Stimulated activated naive CD4-positive, alpha-beta T cell (primary cell): ENCODE measurements at places on chromosomes 6 and 20.

DNA sequence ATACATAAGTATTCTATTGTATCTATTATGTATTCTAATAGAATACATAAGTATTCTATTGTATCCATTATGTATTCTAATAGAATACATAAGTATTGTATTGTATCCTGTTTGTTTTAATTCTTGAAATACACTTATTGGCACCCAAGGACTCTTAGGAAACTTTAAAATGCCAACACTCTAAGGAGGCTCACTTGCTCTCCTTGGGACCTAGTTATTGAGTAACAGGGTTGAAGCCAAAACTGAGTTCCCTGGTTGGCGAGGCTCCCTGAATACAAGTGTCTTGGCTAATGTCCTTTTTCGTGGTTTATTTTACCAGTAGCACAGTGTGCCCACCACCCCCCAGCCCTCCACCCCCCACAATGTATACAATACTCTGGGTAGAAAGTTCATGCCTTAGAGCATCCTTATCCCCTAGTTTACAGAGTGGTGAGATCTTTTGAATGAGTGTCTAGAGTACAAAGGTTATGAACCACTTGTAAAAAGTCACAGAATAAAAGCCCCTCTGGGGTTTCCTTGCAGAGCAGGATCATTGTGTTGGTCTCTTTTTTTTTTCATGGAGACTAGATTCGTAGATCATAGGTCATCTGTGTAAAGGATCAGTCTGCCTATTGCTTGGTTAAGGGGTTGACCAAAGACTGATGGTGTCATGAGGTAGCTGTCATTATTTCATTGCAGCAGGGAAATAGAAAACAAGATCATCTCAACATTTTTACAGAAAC, 32.5 kb upstream of the PRDM1 start:
- DNase-seq: no peak

DNA sequence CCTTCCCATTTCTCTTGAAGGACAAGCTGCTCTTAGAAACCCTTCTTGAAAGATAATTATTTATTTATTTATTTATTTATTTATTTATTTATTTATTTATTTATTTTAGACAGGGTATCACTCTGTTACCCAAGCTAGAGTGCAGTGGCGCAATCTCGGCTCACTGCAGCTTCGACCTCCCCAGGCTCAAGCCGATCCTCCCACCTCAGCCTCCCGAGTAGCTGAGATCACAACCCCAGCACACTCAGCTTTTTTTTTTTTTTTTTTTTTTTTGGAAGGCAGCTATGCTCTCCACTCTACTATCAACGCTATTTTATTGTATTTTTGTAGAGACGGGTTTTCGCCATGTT, 1.2 kb upstream of the HEBP2 start:
- no peak for DNase-seq

DNA sequence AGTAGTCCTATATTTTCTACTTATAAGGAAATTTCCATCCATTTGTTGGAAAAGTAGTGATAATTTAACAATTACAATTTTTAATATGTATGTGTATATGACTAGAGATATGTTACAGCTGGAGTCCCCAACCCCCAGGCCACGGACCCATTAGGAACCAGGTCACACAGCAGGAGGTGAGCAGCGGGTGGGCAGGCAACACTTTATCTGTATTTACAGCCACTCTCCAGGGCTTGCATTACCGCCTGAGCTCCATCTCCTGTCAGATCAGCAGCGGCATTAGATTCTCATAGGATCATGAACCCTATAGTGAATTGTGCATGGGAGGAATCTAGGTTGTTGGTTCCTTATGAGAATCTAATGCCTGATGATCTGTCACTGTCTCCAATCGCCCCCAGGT, 46.8 kb downstream of the TRDN start:
- DNase-seq: no peak

DNA sequence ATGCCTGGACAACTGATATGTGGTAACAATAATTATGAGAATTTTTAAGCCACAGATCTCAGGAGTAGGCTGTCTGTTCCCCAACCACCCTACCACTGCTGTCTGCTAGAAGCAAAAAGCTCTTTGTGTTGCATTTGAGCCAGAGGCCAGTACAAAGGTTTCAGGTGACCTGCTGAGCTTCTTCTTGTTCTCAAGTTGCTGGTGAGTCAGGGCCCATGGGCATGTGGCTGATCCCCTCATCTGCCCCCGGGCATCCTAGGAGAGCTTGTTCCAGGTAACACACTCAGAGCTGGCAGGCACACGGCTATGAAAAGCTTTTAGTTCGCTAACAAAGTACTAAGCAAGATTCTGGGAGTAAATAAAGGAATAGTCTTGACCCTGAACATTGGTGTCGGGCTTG, 285.3 kb downstream of the CDC5L start:
- DNase-seq: no peak

- peak; percentile 62 for DNase-seq
These were observed 58.5 kb downstream of the PREX1 start for GRCh38 chr20:48769069-48769983.

DNA sequence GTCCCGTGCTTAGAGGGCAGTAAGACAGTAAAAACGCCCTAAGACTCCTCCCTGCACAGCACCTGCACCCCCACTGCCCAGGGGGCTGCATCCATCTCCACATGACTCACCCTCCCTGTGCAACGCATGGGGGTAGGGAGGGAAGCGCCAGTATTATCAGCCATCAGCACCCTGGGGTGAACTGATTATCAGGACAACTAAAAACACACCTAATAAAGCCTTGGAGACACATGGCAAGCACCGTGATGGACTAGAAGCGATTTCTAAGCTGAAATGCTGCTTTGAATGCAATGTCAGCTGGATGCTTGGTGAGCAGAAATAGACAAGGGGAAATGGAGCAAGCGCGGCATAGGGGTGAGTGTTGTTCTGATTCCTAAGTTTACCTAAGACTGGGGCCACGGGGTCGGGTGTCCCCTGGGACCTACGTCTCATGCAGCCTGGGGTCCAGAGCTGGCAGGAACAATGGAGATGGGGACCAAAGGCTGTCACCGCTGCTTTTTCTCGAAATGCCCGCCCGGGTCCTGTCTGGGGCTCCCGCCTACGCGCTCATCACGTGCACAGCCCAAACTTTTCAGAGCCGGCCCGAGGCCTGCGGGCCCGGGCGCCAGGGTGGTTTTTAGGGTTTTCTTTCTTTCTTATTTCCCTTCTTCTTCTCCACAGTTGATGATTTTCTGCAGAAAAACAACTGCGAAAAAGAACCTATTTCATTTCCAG, 702 bp upstream of the TNFAIP3 start:
- DNase-seq: no peak

- DNase-seq: no peak
These were observed 89.5 kb upstream of the AKIRIN2 start for GRCh38 chr6:87791485-87791884.

DNA sequence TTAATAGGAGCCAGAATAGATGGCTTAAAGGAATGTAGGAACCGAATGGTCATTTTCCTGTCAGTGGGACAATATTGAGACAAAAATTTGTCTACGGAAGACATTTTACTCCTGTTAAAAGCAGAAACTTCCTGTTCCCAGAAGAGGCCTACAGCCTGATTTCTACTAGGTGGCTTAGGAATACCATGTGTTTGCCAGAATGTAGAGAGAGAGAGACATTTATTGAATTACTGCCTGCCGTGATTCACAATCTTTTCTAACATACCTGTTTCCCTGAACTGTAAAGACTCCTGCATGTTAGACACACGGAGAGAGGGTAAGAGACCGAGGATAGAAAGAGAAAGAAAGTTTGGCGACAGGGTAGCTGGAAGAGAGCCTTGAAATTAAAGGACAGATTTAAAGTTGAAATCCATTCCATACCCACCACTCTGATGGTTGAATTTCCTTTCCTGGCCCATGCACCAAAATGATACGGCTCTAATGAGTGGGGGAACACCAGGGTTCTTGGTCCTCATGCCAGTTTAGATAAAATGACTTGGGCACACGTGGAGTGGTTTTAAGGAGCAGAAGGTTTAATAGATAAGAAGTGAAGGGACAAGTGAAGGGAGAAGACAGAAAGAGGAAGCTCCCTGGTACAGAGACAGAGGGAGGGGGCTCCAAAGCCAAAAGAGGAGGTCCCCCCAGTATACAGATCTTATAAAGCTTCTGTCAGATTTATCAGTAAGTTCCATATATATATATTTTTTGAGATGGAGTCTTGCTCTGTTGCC, 22.5 kb downstream of the NCOA3 start:
- DNase-seq: no peak

GRCh38 chr6:127564761-127565160, 12.2 kb upstream of the C6orf58 start:
- DNase-seq: no peak

DNA sequence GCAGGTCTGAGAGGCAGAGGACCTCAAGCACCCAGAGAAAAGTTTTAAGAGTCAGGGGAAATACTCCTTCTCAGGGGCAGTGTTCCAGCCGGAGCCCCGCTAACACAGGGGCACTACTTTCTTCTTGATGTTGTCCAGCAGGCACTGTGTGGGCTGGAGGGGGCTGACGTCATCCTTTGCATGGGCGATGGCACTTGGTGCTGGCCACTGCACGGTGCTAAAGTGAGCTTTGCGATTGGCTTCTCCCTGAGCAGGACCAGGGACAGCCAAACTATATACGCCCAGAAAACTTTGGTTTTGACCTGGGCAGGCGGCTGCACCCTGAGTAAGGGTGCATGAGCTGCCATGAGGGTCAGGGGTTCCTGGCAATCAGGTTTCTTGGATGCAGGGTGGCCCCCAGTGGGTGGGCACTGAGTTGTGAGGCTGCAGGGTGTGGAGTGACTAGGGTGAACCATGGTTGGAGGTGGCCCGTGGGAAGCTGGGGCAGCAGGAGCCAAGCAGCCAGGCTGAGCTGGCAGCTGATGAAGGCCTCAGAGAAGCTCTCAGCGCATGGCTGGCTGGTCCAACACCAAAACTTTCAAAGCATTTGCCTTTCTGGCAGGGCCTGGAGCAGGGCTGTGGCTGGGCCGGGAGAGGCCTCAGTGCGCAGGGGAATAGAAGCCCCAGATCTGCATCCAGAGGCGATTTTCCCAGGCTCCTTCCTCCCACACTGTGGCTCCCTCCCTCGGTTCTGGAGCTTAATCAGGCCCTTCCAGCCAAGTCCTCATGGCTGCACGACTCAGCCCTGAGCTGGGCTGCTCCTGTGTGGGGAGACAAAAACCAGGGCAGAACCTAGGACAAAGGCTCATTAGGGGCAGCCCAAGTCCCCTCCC, 18.3 kb downstream of the MRPS18A start:
- DNase-seq: no peak

GRCh38 chr6:68958327-68958726, 323.2 kb downstream of the ADGRB3 start:
- no peak for DNase-seq

DNA sequence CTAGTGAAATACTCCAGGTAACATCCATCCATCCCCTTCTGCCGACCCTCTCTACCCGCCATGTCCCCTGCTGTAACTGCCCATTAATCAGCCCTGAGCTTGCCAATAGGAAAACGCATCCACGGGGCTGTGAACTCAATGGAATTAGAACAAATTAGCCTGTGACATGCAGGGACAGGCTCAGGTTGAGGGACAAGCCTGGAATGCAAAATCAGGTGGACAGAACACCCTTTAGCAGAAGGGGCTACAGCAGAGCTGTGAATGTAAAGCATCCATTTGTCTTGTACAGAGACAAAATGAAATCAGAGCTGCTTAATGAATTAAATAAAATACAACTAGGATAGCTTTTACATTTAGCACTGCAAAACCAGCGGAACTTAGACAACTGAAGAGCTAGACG, 187.3 kb upstream of the SASH1 start:
- DNase-seq: no peak

DNA sequence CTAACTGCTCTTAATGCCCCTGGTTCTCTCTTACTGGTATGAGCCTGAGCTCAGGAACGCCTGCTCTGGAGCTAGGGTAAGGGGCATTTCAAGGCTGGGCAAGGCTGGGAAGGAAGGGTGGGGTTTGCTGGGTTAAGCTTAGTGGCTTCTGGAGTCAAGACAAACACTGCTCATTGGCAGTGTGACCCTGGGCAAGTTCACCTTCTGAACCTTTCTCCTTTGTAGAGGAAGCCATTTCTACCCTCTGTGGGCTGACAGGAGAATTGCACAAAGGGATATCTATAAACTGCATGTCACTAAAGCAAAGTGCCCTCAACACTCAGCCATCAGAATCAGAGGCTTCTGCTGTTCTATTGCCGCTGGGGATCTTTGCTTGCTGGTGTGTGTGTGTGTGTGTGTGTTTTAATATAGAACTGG, 20.3 kb upstream of the LRRN4 start:
- DNase-seq: no peak

DNA sequence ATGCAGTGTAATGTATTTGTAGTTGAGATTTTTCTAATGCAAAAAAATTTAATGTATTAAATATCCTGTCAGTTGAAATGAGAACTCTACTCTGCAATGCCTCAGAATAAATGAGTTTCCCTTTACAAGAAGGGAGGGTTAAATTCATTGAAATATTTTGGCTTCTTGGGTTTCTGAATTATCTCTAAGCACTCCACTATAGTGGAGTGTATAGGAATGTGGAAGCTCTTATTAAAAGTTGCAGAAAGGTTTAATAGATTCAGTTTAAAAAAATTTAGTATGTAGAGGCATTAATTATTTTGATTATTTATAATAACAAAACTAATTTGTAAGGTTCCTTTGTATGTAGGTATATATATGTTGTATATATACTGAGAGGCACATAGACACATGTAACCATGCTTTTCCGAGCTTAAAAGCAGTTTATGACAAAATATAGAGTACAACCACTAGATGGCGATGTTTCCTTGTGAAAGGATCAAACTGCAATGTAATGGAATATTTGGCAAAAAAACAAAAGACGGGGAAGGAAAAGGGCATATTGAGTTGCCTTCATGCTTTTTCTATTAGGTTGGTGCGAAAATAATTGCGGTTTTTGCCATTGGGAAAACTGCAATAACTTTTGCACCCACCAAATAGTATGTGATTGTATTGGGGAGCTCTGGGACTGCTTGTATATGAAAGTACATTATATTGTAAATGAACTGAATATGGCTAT, 144.2 kb downstream of the MYO6 start:
- peak; percentile 1 for DNase-seq

GRCh38 chr20:50891138-50891537, 40.1 kb downstream of the ADNP start:
- no peak for DNase-seq

- DNase-seq: no peak
These were observed 18.9 kb upstream of the SRSF6 start for GRCh38 chr20:43438578-43439316.

DNA sequence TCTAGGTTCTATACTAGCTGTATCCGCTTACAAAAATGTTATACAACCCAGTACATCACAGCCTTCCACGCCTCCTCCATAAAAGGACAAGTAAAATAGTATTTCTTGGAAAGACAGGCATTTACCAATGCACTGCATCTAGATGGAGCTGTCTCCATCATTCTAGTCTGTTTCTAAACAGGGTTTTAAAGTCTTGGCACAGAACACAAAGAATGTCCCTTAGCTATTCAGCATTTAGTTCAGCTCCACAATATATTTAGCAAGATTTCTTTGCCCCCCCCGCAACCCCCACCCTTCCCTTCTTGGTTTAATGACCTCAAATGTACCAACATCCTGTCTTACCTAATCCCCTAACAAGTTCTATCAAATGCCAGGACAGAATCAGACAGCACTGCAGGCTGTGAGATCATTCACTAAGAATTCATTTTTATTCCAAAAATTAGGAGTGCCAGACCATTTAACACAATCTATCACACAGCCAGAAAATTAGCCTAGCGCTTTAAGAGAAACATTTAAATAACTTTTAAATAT, 198.6 kb downstream of the BACH2 start:
- no peak for DNase-seq
